ENCODE measurements at places on chromosomes 4 and X. TPM values are rescaled to one million over a fixed set of nuclear protein-coding genes. Genes with fewer than 3 reads are reported as not detected.

The LDB2 gene
- total RNA-seq, result 268 TPM

The SLC6A8 gene
- 7.9 TPM for total RNA-seq

The PRICKLE3 gene
- total RNA-seq, result 11.3 TPM

GRCh38 chr4:165774326-165774725 is 98.7 kb upstream of the TLL1 start:
- H3K36me3 ChIP-seq, result no peaks in the 10 kb centered on the region
- H3K4me1 ChIP-seq, result peaks cover 3% of the 10 kb centered on the region
- no peak overlapping the region for H3K4me3 ChIP-seq

The TCEAL3 gene
- 12.2 TPM for total RNA-seq

The TBX22 gene
- total RNA-seq, result 0.36 TPM

DNA sequence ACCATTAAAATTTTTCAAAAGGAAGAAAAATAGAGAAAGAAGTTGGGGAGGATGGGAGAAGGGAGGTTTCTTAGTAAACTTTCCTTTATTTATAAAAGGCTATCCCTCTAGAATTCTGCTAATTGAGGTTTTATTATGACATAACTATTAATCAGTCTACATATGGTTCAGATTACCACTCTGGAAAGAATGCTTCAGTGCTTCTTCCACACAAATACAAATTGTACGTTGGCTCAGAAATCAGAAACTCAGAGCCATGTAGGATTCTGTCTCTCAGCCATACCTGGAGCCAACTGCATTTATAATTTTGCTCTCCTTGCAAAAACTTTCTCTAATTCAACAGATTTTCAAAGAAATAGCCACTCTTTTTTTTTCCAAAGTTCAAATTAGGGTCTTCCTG is 37.1 kb downstream of the SRPX start:
- H3K4me1 ChIP-seq, result peaks cover 9% of the 10 kb centered on the region
- H3K36me3 ChIP-seq, result no peaks in the 10 kb centered on the region
- H3K4me3 ChIP-seq, result no peak overlapping the region
- no peaks in the 10 kb centered on the region for H3K27me3 ChIP-seq
- DNase-seq, result no peak

The UCP1 gene
- 19.5 TPM for total RNA-seq

- DNase-seq, result no peak
- no peaks in the 10 kb centered on the region for H3K27me3 ChIP-seq
- H3K4me1 ChIP-seq, result no peaks in the 10 kb centered on the region
Measured at GRCh38 chrX:36422368-36422767, 502.8 kb downstream of the CFAP47 start.

- H3K4me1 ChIP-seq, result peaks cover 3% of the 10 kb centered on the region
- H3K4me3 ChIP-seq, result no peak overlapping the region
- H3K27ac ChIP-seq, result no peak overlapping the region
- no peaks in the 10 kb centered on the region for H3K27me3 ChIP-seq
- no peaks in the 10 kb centered on the region for H3K36me3 ChIP-seq
Measured at GRCh38 chr4:102403116-102403515, 57.8 kb upstream of the SLC39A8 start.

The FREM3 gene
- 0.56 TPM for total RNA-seq

DNA sequence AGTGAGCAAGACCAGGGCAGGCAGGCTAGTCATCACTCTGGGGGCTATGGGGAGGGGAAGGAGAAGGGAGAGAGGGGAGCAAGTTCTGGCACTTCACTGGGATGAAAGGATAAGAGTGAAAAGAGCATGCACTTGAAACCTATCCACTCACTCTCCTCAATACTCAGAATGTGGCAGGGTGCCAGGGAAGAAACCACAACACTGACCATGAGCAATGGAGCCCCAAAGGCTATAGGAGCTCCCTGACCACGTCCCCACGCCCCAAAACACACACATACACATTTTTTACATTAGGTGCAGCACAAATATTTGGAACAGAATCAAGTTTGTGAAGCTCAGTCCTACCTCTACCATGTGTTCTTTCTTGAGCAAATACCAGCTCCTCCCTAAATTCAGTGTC is 132.2 kb downstream of the IDS start:
- no peaks in the 10 kb centered on the region for H3K27me3 ChIP-seq
- H3K27ac ChIP-seq, result no peak overlapping the region
- no peak overlapping the region for H3K4me3 ChIP-seq

- no peaks in the 10 kb centered on the region for H3K27me3 ChIP-seq
- no peak for DNase-seq
- H3K4me1 ChIP-seq, result no peaks in the 10 kb centered on the region
- no peak overlapping the region for H3K27ac ChIP-seq
- no peak overlapping the region for H3K4me3 ChIP-seq
Measured at GRCh38 chrX:100341142-100341510, 68.9 kb downstream of the PCDH19 start.

The STOX2 gene
- total RNA-seq, result 4.8 TPM

The ARHGAP36 gene
- total RNA-seq, result not detected

Data from endothelial cell (in vitro differentiated cells).